ENCODE measurements at places on chromosomes 16 and 17. TPM values are rescaled to one million over a fixed set of nuclear protein-coding genes. Genes with fewer than 3 reads are reported as not detected.
A peak's percentile ranks its signal among the peaks of the same experiment; 100 is the strongest.

The CD7 gene
- 1.7 TPM for total RNA-seq

The B3GNT9 gene
- 12.2 TPM for total RNA-seq

The TEX14 gene
- total RNA-seq = not detected

The C17orf78 gene
- not detected for total RNA-seq

The CTF1 gene
- total RNA-seq = 7.6 TPM

DNA sequence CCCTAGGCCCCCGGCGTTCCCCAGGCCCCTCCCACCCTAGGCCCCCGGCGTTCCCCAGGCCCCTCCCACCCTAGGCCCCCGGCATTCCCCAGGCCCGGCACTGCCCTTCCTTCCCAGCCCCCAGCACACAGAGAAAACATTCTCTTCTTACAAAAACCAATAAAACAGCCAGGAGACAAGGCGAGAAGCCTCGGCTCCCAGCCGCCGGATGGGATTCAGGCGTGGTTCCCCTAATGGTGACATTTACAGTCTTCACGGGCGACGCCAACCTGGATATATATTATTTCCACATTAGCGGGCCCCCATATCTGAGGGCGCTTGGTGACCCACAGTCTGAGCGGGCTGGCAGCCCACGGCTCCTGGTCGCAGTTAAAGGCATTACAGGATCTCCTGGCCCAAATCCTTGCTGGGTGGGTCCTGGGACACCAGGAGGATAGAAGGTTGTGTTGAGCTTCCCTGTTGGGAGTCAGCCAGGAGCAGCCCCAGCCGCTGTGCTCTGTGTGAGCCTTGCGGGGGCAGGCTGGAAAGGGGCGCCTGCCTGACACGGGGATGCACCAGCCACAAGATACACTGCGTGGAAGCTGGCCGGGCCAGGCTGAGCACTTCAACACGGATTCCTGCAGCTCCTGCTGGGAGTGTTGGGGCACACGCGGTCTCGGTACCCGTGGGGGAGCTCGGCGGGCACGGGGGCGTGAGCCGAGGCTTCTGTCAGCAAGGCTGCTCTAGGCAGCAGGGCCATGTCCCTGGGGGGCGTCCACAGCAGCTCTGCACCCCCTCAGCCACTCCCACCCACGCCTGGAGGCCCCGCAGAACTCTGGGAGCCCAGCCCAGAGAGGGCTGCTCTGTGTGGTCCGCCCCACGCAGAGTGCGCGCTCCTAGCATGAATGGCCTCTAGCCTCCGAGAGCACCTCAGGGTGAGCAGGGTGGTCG lies 83.7 kb downstream of the LMF1 start:
- peak overlapping the region; percentile 68 for H3K27ac ChIP-seq
- no peak for DNase-seq
- no peaks in the 10 kb centered on the region for H3K36me3 ChIP-seq
- no peaks in the 10 kb centered on the region for H3K27me3 ChIP-seq
- peak overlapping the region; percentile 39 for H3K4me3 ChIP-seq
- no peaks in the 10 kb centered on the region for H3K4me1 ChIP-seq

- H3K36me3 ChIP-seq = peaks cover 28% of the 10 kb centered on the region
- H3K27me3 ChIP-seq = no peaks in the 10 kb centered on the region
- H3K4me3 ChIP-seq = no peak overlapping the region
- H3K27ac ChIP-seq = peak overlapping the region; percentile 64
Observed at GRCh38 chr17:43014020-43014648, 7.5 kb downstream of the IFI35 start.

DNA sequence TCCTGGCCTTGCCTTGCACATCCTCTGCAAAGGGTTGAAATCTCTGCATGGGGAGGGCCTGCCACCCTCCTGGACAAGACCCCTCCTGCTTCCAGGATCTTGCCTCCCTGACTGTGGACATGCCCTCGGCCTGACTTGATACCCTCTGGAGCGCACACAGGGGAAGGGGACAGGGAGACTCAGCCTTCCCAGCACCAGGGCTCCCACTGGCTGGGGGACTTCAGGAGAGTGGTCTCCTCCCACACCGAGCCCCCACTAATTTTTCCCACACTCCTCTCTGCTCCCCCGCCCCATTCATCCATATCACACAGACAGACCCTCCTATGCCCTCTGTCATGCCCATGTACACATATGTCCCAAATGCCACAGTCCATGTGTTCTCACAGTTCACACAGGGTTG lies 14.3 kb downstream of the SGCA start:
- H3K4me3 ChIP-seq = no peak overlapping the region
- H3K4me1 ChIP-seq = no peaks in the 10 kb centered on the region
- no peak overlapping the region for H3K27ac ChIP-seq
- H3K36me3 ChIP-seq = no peaks in the 10 kb centered on the region
- no peaks in the 10 kb centered on the region for H3K27me3 ChIP-seq
- no peak for DNase-seq

DNA sequence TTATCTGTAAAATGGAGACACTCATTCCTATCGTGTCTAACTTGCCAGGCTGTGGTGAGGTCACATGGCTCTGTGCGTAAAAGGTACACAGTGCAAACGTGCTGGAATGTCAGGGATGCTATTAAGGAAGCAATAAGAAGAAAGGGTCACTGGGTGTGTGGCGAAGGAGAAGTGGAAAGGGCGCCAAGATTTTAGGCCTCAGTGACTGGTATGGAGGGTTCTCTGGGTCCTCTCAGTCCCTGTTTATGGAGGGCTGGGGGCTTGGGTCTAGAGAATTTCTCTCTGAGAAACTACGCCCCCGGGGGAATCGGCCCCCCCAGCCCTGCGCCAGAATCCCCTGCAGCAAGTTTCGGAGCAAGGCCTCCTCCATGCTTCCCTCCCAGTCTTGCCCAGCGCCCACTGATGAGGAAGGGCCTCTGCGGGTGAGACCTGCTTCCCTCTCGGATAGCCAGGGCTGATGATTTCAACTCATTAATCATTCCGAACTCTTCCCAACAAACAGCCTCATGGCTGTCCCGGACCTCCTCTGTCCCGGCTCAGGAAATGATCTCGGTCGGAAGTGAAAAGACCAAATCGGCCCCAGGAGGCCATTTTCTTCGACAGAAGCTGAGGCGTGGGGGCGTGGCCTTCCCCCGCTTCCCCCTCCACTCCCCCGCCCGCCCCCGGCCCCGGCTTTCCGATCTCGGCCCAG lies 1.2 kb upstream of the HEXIM1 start:
- no peaks in the 10 kb centered on the region for H3K27me3 ChIP-seq
- H3K4me1 ChIP-seq = no peaks in the 10 kb centered on the region
- peak overlapping the region; percentile 83 for H3K4me3 ChIP-seq
- peak overlapping the region; percentile 96 for H3K27ac ChIP-seq

- H3K4me1 ChIP-seq = peaks cover 8% of the 10 kb centered on the region
- peaks cover 41% of the 10 kb centered on the region for H3K36me3 ChIP-seq
- no peaks in the 10 kb centered on the region for H3K27me3 ChIP-seq
- no peak overlapping the region for H3K27ac ChIP-seq
- no peak for DNase-seq
- H3K4me3 ChIP-seq = no peak overlapping the region
Observed at GRCh38 chr16:16041196-16041892, 91.9 kb downstream of the ABCC1 start.

GRCh38 chr17:80783486-80783885 lies 208.2 kb upstream of the CHMP6 start:
- H3K4me1 ChIP-seq = peaks cover 5% of the 10 kb centered on the region
- H3K36me3 ChIP-seq = no peaks in the 10 kb centered on the region
- no peaks in the 10 kb centered on the region for H3K27me3 ChIP-seq
- no peak overlapping the region for H3K27ac ChIP-seq
- H3K4me3 ChIP-seq = no peak overlapping the region

DNA sequence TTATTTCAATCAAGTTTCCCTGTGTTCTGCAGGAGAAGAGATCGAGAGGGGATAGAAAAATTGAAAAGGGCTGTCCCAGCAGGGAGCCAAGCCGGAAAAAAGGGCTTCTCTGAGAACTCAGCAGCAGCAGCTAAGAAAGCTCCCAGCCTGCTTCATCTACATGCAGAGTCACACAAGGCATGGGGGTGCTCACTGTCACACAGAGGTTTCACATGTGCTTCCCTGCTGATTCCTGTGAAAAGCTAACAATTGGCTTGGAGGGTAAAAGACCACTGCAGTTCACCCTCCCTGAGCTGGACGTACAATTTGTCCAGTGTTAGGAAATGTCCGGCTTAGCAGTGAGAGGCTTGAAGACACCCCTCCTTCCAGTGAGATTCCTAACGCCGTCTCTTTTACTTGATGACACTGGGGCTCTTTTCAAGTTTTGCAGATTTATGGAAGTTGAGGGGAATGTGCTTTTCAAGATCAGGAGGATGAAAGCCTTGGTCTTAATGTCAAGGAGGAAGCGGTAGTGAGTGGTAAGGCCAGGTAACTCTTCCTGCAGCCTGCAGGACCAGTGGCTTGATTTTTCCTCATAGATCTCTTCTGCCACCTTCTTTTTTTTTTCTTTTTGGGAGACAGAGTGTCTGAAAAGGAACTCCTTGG lies 85.6 kb downstream of the WNT3 start:
- no peak for DNase-seq
- H3K27me3 ChIP-seq = no peaks in the 10 kb centered on the region
- no peaks in the 10 kb centered on the region for H3K4me1 ChIP-seq

- peaks cover 3% of the 10 kb centered on the region for H3K27me3 ChIP-seq
- no peaks in the 10 kb centered on the region for H3K36me3 ChIP-seq
- H3K4me1 ChIP-seq = peaks cover 24% of the 10 kb centered on the region
- DNase-seq = no peak
- H3K4me3 ChIP-seq = no peak overlapping the region
Observed at GRCh38 chr17:74360899-74361229, 804 bp downstream of the BTBD17 start.

Data from right atrium auricular region (tissue), 2 donors.